ENCODE measurements at places on chromosomes 16 and 17.

DNA sequence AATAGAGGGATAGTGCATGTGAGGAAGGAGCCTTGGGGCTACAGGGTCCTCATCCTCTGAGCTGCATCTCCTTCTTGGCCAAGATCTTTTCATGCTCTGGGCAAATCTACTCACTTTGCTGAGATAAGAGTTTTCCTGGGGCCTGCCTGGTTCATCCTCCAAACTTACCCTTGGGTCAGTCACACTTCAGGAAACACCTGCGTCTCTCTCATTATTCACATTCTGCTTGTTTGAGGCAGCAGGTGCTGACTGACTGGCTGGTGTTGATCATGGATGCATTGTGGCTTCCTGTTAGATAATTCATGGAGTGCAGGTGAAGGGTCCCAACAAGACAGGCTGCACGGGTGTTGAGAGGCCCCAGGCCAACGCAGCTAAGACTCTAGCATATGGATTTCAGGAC is 162.6 kb downstream of the SALL1 start:
- DNase-seq = no peak

DNA sequence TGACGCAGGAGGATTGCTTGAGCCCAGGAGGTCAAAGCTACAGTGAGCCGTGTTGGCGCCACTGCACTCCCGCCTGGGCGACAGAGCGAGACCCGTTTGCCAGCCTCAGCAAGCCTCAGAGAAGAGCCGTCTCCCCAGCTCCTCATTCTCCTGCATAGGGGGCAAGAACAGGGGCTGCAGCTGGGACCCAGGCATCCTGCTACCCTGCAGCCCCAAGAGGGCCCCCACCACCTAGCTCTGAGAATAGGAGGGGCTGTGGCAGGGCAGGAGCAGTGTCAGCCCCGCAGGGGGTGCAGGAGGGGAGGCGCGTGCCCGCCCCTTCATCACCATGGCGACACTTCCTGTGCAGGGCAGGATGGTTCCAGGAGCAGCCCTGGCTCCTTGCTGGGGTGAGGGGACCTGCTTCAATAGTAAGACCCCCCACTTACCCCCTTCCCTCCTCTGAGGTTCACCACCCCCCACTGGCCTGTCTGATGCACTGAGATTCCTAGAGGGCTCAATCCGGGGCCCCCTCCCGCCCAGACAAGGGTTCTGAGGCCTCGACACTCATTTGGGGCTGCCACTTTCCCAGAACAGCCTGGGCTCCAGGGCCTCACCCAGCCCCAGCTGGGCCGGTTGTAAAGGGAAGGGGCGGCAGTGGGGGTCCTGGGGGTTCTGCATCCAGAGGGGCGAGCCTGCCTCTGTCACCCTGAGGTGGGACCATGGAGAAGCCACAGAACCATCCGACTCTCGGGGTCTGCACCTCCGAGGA is 20.2 kb downstream of the VASN start:
- DNase-seq = no peak

GRCh38 chr16:49010879-49011278 is 270.8 kb downstream of the CBLN1 start:
- no peak for DNase-seq

DNA sequence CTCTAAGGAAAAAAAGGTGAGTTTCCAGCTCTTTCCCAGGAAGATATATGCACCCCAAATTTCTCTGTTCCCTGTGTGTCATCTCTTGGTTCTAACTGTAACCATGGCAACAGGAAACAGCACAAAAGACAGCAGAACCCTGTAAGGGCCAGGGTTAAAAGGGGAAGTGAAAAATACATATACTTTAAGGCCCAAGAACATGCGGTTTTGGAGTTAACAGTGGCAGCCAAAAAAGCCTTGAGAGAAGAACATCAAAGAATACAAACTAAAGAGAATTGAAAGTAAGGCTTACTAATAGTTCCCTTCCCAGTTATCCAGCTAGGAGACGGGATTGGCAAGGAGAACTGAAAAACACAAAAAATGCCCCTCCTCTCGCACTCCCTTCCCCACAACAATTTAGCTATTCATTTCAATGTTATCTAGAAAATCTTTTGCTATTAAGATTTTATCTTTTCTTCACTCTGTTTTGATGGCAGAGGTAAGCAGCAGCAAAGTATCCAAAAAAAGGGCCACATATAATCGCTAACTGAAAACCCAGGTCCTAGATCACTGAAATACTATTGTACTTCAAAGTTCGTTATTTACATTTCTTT is 1.5 kb downstream of the SPOP start:
- no peak for DNase-seq

DNA sequence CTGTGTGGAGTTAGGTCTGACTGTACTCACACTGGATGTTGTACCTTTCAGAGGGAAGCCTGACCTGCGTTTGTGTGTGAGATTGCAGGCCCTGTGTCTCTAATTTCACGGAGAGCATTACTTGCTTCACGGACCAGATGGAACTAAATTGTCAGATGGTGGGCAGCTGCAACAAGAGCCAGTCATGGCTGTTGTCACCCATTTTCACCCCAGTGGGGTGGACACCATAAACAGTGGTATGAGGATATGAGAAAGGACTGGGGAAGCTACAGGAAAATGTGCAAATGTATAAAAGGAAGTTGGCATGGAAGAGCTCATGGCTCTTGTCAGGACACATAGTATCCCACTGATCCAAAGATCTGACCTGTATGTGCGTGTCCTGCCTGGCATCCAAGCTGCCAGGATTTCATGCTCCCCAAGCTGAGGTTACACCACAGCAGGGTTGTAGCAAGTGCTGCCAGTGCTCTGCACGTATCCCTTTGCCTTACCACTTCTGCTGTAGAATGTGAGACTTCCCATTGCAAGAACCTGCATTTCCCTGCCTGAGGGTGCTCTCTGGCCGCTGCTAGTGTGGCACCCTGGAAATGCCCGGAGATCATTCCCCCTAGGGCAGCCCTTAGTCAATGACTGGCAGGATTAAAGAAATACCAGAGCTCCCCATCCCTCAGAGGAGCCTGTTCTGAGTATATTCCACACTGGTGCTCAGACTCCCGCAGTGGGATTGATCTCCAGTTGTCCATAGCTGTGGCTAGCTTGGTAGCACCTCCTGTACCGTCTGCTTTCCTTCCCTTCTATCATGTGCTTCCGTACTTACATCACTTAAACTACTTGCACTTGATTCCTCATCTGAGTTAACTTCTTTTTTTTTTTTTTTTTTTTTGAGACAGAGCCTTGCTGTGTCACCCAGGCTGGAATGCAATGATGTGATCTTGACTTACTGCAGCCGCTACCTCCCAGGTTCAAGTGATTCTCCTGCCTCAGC is 70.4 kb upstream of the TANC2 start:
- no peak for DNase-seq

Data from endothelial cell (in vitro differentiated cells).